Cardiac fibroblast (primary cell): ENCODE measurements at places on chromosomes 12 and 14.

- no peak for DNase-seq
Observed at GRCh38 chr12:116196752-116197718, 80.5 kb downstream of the MED13L start.

DNA sequence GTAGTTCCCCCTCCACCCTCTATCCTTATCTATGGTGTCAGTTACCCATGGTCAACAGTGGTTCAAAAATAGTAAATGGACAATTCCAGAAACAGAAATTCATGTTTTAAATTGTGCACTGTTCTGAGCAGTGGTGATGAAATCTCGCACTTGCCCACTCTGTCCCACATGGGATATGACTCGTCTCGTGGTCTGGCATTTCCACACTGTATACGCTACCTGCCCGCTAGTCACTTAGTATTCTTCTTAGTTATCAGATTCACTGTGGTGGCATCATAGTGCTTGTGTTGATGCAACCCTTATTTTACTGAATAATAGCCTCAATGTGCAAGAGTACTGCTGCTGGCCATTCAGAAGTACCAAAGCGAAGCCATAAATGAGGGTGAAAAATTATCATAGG, 507.0 kb downstream of the SNAPC1 start:
- peak; percentile 1 for DNase-seq

DNA sequence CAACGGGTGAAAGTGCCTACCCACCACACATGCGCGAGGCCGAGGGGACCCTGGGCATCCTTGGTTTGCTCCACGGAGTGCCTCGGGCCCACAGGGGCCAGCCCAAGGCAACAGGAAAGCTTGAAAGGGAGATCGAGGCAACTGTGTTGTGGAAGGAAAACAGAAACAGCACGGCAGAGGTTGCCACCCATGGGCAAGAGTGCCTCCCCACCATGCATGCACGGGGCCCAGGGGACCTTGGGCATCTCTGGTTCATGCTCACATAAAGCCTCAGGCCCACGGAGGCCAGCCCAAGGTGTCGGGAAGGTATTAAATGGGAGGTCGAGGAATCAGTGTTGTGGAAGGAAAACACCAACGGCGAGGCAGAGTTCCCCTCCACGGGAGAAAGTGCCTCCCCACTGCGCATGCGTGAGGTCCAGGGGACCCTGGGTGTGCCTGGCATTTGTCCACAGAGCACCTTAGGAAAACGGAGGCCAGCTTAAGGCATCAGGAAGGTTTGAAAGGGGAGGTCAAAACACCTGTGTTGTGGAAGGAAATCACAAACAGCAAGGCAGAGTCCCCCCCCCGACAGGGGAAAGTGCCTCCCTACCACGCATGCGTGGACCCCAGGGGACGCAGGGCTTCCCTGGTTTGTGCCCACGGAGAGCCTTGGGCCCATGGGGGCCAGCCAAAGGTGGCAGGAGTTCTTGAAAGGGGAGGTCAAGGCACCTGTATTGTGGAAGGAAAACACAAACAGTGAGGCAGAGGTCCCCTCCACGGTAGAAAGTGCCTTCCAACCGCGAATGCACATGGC, 367.3 kb downstream of the ALG10 start:
- DNase-seq: no peak

- DNase-seq: peak; percentile 71
Observed at GRCh38 chr12:71840231-71840847, 780 bp downstream of the TBC1D15 start.
